ENCODE measurements at places on chromosomes 5 and 9.

GRCh38 chr5:133869519-133870335, 98.7 kb downstream of the C5orf15 start:
- DNase-seq: no peak

DNA sequence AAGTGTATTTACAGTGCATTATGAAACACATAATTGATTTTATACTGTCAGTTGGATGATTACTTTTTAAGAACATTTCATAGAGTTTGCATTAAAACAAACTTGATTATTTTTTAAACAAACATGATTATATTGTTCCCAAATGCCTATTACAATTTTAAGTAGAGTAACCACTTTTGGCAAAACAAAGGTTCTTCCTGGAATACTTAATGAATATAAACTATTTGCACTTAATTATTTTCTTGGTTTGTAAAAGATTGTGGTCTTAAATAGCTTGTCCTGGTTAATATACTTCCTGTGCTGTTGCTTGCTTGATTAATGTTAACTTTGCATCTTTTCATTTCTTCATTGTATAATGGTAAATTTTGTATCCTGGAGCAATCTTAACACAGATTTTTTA, 180.0 kb downstream of the CDH12 start:
- DNase-seq: no peak

- peak; percentile 14 for DNase-seq
Measured at GRCh38 chr9:109417054-109417453, 81.1 kb downstream of the PTPN3 start.

- DNase-seq: no peak
Measured at GRCh38 chr5:133723651-133724366, 111.5 kb upstream of the FSTL4 start.

GRCh38 chr5:1744393-1745122, 55.1 kb downstream of the MRPL36 start:
- no peak for DNase-seq

- no peak for DNase-seq
Measured at GRCh38 chr9:109771796-109772531, 8.0 kb upstream of the PALM2AKAP2 start.

GRCh38 chr5:142292249-142292648, 32.6 kb downstream of the SPRY4 start:
- no peak for DNase-seq

- DNase-seq: no peak
Measured at GRCh38 chr9:92424340-92424739, at the start of gene OMD. OMD (minus strand) TSS chr9:92424471; CDS start chr9:92417558, 6,913 bp downstream.

- no peak for DNase-seq
Measured at GRCh38 chr5:135537745-135538144, 2.0 kb upstream of the NEUROG1 start.

DNA sequence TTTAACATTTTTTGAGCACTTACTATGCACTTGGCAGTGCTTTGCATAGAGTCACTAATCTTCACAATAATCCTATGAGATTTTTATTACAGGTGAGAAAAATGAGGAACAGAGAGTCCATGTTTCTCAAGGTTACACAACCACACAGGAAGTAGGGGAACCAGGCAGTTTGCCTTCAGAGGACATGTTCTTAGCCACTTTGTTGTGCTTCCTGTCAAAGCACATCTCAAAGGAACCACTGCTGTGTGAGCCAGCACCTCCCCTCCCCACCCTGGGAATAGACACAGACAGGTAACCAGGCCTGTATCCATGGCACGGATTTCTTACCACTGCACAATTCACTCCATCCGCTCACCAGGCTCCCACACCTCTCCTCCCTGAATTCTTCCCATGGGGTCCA, 6.3 kb upstream of the DNAJB5 start:
- DNase-seq: peak; percentile 62

GRCh38 chr9:112382066-112382465, 2.2 kb downstream of the HSDL2 start:
- DNase-seq: no peak

- DNase-seq: no peak
Measured at GRCh38 chr5:9082996-9083395, 462.9 kb downstream of the SEMA5A start.

DNA sequence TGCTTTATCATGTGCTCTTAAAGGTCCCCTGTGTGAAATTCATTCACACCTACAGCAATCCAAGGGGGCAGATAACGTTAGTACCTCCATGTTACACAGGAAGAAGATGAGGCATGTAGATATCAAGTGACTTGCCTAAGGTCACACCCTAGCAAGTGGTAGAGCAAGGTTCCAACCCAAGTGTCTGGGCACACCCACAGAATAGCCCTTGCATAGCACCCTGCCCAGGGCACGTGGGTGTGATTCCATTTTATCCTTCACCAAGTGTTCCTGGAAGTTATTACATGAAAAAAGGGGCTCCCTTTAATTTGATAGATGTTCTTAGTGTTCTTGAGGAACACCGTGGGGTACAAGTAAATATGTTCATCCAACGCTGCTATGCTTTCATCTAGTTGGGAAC, 4.9 kb downstream of the TMEM171 start:
- no peak for DNase-seq

- no peak for DNase-seq
Measured at GRCh38 chr9:78778861-78779374, 482.0 kb downstream of the PSAT1 start.

GRCh38 chr5:9363449-9363848, 182.4 kb downstream of the SEMA5A start:
- no peak for DNase-seq

- no peak for DNase-seq
Measured at GRCh38 chr5:133454442-133454841, 157.9 kb downstream of the FSTL4 start.

- DNase-seq: no peak
Measured at GRCh38 chr5:11946317-11946716, 42.1 kb upstream of the CTNND2 start.

DNA sequence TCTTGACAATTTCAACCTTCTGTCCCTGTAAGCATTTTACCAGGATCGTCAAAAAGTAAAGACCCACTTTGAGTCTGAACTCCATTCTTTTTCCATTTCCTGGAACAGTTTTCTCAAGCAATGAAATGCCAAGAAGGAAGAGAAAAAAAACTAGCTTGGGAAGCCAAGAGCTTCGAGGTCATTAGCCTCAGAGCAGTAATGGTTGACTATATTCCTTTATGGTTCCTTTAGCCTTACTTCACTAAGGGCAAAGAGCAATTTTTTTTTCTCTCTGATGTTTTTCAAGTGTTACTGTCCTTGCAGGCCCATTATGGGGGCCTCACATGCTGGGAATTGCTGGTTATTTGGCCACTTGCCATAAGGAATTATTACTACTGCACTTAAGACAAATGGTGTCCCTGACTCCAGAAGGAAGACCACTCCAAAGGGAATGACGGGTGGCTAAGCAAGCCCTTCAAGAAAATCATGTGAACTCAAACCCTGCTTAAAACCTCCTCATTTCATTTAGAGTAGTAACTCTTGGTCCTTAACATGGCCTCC, 37.1 kb downstream of the BNC2 start:
- no peak for DNase-seq

DNA sequence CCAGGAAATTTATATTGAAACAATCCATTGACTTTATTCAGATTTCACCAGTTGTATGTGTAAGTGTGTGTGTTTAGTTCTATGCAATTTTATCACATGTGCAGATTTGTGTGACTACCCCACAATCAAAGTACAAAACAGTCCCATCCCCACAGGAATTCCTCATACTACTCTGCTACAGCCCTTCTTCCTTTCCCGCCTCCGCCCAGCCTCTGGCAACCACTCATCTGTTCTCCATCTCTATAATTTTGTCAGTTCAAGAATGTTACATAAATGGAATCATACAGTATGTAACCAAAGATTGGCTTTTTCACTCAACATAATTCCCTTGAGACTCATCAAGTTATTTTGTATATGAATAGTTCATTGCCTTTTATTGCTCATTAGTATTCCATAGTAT, 289.1 kb downstream of the GADD45G start:
- no peak for DNase-seq

- DNase-seq: peak; percentile 5
Measured at GRCh38 chr5:114362197-114362976, 517 bp downstream of the KCNN2 start.

GRCh38 chr9:36116593-36116992, 19.9 kb upstream of the GLIPR2 start:
- DNase-seq: no peak

DNA sequence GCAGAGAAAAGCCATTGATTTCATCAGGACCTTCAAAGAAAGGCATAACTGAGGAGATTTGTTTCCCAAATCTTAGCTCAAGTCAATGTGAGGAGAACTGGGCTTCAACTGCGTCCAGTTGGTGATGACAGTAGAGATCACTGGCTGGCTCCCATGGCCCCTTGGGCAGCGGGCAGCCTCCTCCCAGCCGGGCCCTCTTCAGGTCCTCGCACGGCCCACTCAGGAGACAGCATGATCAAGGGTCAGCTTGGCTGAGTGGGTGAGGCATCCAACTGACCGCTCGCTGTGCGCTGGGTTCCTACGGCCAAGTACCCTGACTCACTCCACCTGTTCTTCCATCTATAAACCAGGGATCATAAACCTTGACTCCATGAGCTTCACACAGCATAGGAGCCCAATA, 274.0 kb downstream of the NSG2 start:
- DNase-seq: no peak

DNA sequence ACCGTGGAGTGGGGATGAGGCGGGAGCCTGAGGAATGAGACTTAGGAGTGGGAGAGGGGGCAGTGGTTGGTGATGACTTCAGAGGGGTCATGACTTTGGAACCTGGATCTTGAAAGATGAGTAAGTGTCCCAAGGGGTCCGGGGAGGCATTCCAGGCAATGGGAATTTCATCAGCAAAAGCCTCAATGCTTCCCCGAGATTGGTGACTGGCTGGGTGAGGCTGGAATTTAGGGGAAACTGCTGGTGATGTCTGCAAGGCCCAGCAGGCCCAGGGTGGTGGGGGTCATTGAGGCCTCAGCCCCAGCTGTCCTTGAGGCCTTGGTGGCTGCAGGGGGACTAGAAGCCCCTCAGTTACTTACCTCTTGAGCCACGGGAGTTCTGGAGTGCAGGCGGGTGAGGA, 7.5 kb downstream of the NDST1 start:
- no peak for DNase-seq

GRCh38 chr9:79630521-79631403, 59.0 kb downstream of the TLE4 start:
- no peak for DNase-seq

DNA sequence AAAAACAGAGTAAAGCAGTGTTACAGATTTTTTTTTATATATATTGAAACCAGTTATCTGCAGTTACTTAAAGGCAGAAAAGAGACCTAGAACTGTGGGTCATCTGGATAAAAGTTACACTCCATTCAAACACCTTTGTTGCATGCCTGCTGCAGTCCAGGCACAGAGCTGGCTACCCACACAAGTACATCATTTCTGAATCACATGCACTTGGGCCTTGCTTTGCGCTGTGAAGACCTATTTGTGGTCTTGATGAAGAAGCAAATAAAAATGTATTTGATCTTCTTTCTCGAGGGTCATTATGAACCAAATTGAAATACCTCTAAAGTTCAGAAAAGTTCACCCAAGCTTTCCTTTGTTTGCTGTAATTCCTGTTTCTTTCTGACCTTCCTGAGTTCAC, 503.0 kb upstream of the ZNF608 start:
- DNase-seq: no peak

All from B cell (primary cell).